ENCODE measurements at places on chromosomes 11 and 22.

DNA sequence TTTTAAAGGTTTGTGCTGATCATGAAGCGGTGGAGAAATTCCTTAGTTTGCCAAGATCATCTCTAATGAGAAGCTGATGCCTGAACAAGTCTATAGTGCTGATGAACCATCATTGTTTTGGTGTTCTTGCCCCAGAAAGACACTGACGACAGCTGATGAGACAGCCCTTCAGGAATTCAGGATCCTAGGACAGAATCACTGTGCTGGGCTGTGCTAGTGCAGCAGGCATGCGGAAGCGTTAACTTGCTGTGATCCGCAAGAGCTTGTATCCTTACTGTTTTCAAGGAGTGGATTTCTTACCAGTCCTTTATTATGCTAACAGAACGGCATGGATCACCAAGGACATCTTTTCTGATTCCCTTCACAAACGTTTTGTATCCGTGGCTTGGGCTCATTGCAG, 104.1 kb downstream of the TBC1D22A start:
- DNase-seq = no peak

DNA sequence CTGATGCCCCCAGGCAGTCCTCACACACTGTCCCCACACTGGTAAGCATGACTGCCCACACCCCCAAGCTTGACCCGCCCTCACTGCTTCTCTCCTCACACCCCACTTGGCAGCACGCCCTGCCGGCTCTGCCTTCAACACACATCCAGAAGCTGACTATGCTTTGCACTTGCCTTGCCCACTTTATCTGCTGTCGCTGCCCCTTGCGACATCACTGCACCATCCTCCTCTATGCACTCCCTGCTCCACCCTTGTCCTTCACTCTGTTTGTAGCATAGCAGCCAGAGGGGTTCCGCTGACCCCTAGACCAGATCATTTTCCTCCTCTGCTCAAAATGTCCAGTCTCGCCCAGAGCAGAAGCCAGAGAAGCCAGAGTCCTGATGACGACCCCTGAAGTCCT, 25.3 kb upstream of the SLC25A1 start:
- DNase-seq = no peak

DNA sequence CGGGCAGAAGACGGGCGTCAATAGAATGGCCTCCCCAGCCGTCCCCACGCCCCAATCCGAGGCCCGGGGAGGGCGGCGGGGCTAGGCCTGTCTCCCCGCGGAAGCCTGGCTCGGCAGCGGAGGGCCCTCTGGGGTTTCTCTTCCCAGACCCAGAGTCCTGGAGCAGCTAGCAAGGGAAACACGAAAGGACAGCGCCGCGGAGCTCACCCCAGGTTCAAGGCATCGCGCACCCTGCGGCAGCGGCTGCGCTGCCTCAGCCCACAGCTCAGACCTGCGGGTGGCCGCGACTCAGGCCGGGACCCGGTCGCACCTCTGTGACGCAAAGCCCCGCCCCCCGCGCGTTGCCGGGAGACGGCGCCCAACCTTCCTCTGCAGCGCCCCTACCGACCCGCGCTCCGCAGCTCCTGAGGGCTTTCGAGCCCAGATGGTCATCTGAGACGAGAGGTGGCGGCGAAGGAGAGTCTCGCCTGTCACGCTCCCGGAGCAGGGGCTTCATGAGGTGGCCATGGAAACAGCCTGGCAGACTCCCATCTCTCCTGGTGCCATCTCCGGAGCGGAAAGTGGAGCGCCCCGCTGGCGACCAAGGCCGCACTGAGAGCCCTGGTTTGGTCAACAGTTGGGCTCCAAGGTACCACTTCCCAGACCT, at the start of gene RNF141:
TSS of gene RNF141 (minus strand) at position 273 of the 646 bp plus-strand sequence. CDS start 7,029 bp downstream, outside the sequence.
- peak; percentile 92 for DNase-seq

DNA sequence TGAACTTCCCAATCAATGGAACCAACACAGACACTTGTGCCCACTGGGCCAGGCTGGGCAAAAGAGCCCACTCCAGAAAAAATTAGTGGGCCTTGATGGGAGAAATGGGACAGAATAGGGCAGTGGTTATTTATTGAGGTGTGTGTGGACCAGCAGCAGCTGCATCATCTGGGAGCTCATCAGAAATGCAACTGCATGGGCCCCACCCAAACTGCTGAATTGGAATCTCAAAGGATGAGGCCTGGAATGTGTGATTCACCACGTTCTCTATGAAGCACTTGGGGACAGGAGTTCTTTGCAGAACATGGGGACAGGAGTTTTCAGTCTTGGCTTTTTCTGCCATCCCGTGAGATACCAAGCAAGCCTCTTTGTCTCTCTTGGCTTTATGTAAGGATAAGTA, 255.6 kb upstream of the PLET1 start:
- no peak for DNase-seq

DNA sequence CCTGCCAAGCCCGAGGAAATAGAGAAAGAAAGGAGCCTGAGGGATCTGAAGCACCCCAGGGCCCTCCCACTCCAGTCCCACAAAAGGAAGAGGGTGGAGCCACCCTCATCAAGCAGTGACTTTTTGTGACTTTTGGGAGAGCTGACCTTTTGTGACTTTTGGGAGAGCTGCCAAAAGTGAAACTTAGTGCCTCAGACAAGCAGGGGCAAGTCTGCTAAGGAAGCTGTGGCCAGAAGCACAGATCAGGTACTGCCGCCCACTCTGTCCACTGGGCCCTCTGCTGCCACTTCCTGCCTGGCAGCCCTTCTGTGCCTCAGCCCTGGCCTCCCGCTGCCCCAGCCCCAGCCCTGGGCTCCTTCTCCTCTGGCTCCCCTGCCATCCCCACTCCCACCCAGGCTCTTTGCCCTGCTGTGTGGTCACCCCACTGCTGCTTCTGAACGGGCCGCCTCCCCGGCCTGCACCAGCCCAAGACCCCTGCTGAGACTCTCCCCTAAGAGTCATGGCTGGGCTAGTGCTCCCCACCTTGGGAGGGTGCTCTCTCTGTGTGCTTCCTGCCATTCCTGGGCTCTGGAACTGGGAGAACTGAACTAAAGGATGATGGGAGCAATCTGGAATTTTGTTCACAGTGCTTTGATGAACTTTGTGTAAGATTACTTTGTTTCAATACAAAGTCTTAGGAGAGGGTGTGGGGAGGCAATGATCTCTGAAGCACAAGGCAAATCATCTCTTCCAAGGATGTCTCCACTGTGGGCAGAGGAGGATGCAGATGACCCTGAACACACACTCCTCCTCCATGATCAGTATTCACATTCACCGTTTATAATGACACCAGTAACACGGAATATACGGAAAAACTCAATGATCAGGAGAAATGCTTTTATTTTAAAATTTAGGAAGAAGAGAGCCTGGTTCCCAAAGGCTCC, at the start of gene APOBEC3H:
TSS of gene APOBEC3H (plus strand) at position 147 of the 923 bp plus-strand sequence. CDS start 3,035 bp downstream, outside the sequence.
- DNase-seq = peak; percentile 25

- no peak for DNase-seq
Observed at GRCh38 chr22:20525048-20525447, 17.6 kb downstream of the MED15 start.

DNA sequence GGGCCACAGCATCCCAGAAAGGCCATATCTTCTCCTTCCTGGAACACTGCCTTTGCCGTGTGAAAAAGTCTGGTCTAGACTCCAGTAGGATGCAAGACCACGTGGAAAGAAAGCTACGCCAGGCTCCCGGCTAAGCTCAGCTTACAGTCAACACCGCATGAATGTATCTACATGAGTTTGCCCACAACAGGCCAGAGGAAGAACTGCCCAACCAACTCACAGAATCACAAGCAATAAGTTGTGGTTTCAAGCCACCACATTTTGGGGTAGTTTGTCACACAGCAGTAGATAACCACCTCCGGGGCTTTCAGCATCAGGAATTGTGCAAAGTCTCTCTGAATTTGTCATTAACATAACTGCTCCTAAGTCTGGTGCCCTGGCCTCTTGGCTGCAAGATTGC, 27.3 kb downstream of the HSPA8 start:
- no peak for DNase-seq

DNA sequence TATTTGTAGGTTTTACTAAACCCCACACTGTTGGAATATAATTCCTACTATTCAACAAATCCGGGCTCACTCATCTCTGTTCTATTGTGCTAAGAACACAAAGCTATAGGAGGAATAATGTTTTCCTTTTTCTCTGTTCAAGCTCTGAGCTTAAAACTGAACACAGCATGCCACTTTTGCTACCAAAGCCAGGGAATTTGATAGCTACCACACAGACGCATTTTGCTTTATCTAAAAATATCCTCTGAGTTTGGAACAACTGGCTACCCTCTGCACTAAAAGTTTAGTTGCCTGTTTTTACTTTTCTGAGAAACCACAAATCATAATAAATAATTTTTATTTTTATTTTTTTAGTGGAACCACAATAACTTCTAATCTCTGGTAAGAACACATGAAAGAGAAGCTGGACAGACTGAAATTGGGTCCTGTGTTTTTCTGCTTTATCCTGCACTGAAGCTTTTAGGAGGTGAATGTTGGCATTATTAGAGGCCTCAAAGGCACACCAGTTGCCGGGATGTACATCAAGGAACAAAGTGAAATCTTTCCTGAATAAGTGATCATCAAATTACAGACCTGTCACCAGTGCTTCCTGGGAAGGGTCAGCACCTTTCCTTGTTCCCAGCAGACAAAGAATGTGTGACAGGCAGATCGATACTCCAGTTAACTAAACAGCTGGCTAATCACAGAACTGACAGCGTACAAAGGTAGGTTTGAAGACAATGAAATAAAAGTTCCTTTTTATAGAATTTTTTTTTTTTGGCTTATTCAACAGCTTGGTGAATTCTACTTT, 523.2 kb upstream of the TENM4 start:
- no peak for DNase-seq

DNA sequence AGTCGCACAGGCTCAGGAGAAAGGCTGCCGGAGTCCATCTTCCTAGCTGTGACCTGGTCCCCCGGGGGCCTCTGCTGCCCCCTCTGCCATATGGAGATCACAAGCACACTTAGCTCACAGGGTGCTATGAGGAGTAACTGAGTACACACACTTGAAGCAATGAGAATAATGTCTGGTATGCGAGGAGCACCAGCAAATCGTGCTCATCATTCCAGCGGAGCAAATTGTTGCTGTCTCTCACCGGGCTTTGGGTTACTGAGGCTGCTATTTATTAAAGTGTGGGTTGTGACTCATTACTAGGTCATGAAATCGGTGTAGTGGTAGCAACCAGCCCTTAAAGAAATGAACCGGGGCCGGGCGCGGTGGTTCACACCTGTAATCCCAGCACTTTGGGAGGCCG, 48.1 kb upstream of the EIF3D start:
- DNase-seq = no peak

GRCh38 chr22:45878901-45879551, 97.9 kb downstream of the WNT7B start:
- DNase-seq = no peak

DNA sequence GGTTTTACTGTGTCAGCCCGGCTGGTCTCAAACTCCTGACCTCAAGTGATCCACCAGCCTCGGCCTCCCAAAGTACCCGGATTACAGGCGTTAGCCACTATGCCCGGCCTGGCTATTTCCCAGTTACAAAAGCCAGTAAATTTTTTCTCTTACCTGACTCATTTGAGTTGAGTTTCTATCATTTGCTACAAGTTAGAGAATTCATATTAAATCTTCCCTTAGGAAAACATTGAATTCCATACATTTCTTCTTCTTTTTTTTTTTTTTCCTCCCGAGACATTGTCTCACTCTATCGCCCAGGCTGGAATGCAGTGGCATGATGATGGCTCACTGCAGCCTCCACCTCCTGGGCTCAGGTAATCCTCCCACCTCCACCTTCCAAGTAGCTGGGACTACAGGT, 26.0 kb downstream of the CHEK2 start:
- no peak for DNase-seq

GRCh38 chr22:35684270-35684700, 33.4 kb upstream of the APOL5 start:
- no peak for DNase-seq

- no peak for DNase-seq
Observed at GRCh38 chr11:61964058-61964665, 3.3 kb downstream of the FTH1 start.

DNA sequence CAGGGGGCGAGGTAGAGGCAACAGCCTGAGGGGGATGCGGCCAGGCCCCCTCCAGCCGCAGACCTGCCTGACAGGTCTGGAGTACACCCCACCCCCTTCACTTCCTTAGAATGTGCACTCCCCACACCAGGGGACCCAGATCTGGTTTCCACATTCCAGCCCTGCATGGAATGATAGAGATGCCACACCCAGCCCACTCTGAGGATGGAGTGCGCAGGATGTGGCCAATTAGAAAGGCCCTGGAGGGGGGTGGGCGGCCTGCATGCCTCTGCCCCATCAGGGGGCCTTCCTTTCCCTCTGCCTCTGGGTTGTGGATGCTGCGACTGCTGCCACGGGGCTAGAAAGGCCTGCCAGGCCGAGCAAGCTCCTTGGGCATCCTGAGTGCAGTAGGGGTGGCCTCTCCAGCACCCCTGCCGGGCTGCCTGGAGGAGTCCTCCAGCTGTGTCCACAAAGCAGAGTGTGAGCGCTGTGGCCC, 28.2 kb upstream of the MGAT3 start:
- no peak for DNase-seq

GRCh38 chr11:12380565-12381325, 3.4 kb downstream of the PARVA start:
- no peak for DNase-seq

DNA sequence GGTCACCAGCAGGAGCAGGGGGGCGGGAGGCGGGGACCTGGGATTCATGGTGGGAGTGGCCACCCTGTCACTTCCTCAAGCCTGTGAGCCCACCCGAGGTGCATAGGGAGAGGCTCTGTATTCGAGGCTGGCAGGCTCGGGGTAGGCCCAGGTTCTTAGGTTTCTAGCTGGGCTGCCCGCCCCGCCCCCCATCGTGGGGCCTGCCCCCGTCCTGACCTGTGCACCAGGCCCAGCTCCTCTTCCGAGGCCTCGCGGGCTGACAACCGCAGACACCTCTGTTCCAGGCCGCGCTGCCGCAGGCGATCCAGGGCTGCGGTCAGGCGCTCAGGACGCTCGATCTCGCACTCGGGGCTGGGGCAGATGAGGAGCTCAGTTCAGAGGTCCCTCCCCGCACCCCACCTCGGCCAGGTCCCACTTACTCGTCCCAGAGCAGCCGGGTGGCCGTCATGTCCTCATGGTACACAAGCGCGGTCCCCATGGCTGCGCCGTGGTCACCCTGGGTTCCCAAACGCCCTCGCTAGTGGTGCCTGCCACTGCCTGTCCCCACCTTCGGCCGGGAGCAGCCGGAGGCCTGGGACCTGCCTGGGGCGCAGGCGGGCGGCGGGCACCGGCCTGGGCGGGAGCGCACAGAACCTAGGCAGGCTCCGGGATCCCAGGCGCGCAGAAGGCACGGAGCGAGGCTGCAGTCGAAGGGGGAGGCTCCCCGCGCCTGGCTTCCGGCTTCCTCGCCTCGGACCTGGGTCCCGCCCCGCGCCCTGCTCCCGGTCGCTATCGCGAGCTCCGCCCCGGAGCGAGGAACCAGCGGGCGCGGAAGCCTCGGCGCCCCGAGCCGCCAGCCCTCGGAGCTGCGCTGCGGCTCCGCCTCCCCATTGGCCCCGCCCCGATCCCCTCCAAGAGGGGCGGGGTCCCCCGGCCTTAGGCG, at the start of gene HDAC10:
TSS of gene HDAC10 (minus strand) at position 711 of the 922 bp plus-strand sequence. CDS start at position 478, 233 bp downstream.
- DNase-seq = peak; percentile 71

Data from central memory CD4-positive, alpha-beta T cell (primary cell).